ENCODE measurements at places on chromosomes 7 and 10. TPM values are rescaled to one million over a fixed set of nuclear protein-coding genes. Genes with fewer than 3 reads are reported as not detected.

GRCh38 chr7:77466450-77466849 lies 50.3 kb upstream of the GSAP start:
- H3K27ac ChIP-seq: no peak overlapping the region
- no peaks in the 10 kb centered on the region for H3K4me1 ChIP-seq
- no peak overlapping the region for H3K4me3 ChIP-seq
- H3K27me3 ChIP-seq: no peaks in the 10 kb centered on the region

GRCh38 chr7:24783698-24784097 lies 26.4 kb upstream of the GSDME start:
- DNase-seq: no peak
- peaks cover 6% of the 10 kb centered on the region for H3K4me1 ChIP-seq
- H3K27ac ChIP-seq: no peak overlapping the region
- no peaks in the 10 kb centered on the region for H3K36me3 ChIP-seq
- no peak overlapping the region for H3K4me3 ChIP-seq

- H3K4me1 ChIP-seq: peaks cover 9% of the 10 kb centered on the region
- H3K36me3 ChIP-seq: no peaks in the 10 kb centered on the region
- no peak overlapping the region for H3K27ac ChIP-seq
- no peak for DNase-seq
- no peak overlapping the region for H3K4me3 ChIP-seq
Measured at GRCh38 chr10:131162211-131162610, 149.3 kb downstream of the TCERG1L start.

Gene RET
- total RNA-seq: 70.1 TPM

Gene OPALIN
- total RNA-seq: not detected
